ENCODE measurements at places on chromosomes 1 and 21.
A peak's percentile ranks its signal among the peaks of the same experiment; 100 is the strongest.

- no peak for DNase-seq
Observed at GRCh38 chr1:237913345-237913744, 22.6 kb upstream of the ZP4 start.

DNA sequence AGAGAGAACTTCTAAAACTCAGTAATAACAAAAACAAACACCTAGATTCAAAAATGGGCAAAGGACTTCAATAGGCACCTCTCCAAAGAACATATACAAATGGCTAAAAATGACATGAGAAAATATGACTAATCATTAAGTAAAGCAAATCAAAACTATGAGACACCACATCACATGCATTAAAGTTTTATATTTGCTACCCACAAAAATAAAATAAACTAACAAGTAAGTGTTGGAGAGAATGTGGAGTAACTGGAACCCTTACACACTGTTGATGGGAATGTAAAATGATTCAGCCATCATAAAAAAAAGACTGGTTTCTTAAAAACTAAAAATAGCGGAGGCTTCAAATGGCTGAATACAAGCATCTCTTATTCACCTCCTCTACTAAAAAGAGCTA is 262.1 kb upstream of the PKN2 start:
- no peak for DNase-seq

DNA sequence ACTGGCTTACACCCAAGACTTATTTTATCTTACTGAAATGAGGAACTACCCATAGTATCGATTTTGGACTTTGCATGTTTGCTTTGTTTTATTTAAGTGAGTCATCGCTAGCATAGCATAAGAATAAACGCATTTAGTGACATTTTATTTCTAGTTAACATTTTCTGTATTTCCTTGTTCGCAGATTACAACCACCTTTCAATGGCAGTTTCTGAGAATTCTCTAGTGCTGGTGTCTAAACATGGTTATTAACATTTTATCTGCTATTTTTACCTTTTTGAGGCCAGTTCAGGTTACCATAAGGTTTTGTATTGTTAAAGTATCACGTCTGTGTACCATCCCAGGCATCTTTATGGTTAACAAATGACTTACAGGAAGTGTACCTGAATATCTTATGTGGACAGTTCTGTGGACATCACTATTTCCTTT is 24.5 kb downstream of the EEIG2 start:
- DNase-seq: no peak

GRCh38 chr1:168442931-168443330 is 100.9 kb downstream of the XCL2 start:
- DNase-seq: no peak

DNA sequence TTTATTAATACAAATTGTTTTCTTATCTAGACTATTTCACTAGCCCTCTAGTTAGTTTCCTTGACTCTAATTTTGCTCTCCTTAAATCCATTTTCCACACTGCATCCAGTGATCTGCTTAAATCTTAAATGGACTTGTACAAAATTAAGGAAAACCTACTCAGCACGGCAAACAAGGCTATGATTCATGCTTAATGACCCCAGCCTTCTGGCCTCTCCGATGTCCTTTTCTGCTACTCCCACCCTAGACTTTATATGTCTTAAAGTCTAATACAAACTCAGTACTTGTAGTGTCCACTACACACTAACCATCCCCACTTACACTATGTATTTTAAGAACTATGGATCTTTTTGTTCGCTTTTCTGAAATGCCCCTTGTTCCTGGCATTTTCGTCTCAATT is 2.2 kb downstream of the TMED5 start:
- DNase-seq: no peak

DNA sequence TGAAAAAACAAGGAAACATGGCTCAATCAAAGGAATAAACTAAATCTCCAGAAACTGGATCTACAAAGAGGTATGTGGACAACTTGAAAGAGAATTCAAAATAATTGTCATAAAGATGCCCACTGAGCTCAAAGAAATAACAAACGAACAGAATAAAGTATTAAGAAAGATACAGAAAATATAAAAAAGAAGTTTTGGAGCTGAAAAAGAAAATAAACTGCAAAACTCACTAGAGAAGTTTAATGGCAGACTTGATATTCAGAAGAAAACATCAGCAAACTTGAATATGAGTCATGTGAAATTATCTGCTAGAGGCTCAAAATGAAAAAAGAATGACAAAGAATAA is 208.1 kb upstream of the SAMSN1 start:
- no peak for DNase-seq

GRCh38 chr1:198657550-198658064 is 18.8 kb downstream of the PTPRC start:
- DNase-seq: no peak

DNA sequence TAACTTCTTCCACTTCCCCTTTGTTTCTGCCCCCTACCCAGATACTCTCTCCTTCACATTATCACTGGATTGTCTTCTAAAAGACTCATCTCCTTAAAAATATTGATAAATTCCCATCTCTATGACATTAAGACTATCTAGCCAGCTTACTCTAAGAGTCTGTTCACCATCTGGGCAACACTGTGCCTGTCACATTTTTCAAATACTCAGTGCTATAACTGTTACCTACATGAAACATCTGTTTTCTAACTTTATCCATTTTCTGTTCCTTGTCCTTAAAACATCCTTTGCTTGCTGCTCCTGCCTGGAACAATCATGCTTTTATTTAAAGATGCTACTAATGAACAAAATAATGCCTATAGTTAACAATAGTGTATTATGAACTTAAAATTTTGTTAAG is 81.4 kb downstream of the NCAM2 start:
- no peak for DNase-seq

DNA sequence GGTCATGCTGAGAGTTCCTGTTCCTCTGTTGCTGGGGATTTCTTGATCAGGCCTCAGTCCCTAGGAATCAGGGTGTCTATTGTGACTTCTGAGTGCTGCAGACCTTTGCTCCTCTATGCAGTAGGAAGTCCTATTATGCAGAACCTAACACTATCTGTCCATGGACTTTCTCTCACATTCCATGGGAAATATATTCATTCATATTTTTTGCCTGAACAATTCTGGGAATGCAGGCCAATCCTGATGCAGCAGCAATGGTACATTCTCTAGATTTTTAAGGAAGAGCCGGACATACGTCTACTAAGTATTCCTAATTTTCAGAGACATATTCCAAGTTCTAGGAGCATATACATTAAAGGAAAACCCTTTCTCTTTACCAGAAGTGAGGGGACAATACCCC is 61.1 kb upstream of the C1orf87 start:
- no peak for DNase-seq

- peak; percentile 38 for DNase-seq
Observed at GRCh38 chr1:1573843-1574720, 581 bp downstream of the SSU72 start.

DNA sequence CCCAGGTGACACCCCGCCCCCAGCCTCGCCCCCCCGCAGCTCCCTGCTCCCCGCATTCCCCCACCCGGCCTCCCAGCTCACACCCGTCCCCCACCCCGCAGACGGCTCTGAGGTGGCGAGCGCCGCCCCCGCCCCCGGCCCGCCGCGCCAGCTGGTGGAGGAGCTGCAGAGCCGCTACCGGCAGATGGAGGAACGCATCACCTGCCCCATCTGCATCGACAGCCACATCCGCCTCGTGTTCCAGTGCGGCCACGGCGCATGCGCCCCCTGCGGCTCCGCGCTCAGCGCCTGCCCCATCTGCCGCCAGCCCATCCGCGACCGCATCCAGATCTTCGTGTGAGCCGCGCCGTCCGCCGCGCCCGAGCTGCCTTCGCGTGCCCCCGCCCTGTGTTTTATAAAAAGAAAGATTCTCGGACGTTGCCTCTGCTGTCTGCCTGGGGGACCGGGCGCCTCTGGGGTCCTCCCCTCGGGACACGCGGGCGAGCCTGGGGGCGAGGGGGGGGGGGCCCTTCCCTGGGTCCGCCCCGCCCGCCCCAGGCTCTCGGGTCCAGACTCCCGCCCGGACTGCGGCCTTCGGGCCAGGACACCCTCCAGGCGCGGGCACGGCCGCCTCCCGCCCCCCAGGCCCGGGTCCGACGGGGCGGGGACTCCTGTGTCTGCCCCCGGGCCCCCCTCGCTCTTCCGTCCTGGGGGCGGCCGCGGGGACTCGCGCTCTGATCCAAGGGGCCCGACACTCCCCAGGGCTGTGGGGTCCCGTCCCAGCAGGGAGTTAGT is 1.6 kb upstream of the MMP23B start:
- DNase-seq: peak; percentile 90

DNA sequence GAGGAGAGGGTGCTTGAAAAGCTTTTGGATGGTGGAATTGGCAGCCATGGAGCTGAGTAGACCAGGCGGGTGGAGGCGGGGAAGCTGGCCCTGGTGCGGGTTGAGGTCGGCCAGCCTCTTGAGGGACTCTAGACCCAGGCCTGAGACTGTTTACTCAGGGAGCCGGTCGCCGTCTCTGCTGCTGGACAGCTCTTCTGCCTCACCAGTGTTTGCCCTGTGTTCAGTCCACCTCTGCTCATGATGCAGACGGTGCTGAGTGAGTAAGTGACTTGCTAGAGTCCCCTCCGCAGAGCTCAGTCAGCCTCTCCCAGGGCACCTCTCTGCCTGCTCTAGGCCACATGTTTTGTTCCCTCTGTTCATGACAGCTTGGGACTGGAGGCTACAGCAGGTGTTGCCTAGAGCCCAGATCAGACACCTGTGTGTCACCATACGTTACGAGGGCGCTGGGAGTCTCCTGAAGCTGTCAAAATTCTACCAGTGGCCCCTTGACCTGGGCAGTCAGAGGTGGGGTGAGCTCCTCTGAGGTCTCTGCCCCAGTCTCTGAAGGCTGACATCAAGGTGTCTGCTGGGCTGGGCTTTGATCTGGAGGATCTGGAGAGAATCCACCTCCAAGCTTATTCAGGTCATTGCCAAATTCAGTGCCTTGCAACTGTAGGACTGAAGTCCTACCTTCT is 73.5 kb upstream of the WNT4 start:
- no peak for DNase-seq

DNA sequence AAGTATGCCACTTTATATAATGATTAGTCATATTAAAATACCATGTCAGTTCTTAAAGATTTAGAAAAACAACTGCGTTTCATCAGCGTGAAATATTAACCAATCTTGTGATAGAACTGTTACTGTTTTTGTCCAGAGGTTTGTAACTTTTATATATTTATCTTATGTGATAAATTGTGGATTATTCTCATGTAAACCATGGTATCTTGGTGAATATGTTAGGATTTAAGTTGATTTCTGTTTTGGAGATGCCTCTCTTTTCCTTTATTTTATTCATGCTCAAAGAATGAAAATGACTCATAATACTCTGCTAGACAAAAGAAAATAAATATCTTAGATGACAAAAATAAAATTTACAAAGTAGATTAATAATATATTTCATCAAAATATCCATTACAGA is 88.4 kb downstream of the ADGRL4 start:
- DNase-seq: no peak

DNA sequence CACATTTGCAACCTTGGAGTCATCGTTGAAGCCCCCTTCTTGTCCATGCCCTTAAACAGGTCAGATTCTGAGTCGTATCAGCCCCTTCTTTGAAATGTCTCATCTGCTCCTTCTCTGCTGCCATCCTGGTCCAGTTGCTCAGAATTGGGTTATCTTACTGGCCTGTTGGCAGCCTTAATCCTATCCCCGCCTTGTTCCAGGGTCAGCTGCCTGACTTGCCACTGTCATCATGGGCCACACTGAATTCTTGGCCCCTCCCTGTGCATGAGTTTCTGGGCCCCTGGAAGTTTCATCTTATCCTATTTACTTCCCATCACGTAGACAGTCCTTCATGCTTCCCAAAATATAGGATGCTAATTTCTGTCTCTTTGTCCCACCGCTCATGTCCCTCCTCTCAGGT is 23.7 kb downstream of the IRF2BP2 start:
- no peak for DNase-seq

All from stimulated activated CD4-positive, alpha-beta T cell treated with anti-CD3 and anti-CD28 coated beads, TNF-alpha, amount 100 ng/mL, for 1 hour (primary cell).